ENCODE measurements at places on chromosomes 2 and 18. TPM values are rescaled to one million over a fixed set of nuclear protein-coding genes. Genes with fewer than 3 reads are reported as not detected.

Gene CD8A
- total RNA-seq = 3.2 TPM

Gene ZSWIM2
- total RNA-seq = not detected

Gene ERBB4
- not detected for total RNA-seq

Gene BBS5
- total RNA-seq = 1.8 TPM

Gene LBH
- 71.7 TPM for total RNA-seq

Gene HTR2B
- 1.2 TPM for total RNA-seq

Gene ATG4B
- 89.4 TPM for total RNA-seq

Gene RAB27B
- total RNA-seq = 3.4 TPM

Gene DES
- not detected for total RNA-seq

Gene GKN1
- total RNA-seq = not detected

Gene LNPK
- 37.4 TPM for total RNA-seq

Gene KIF3C
- total RNA-seq = 8.6 TPM

Gene ANAPC1
- total RNA-seq = 80.6 TPM

Gene DSG4
- total RNA-seq = not detected

Gene FAHD2B
- 22.0 TPM for total RNA-seq

Gene LMAN2L
- 7.0 TPM for total RNA-seq

Gene IL1R1
- 0.11 TPM for total RNA-seq

Gene SAG
- total RNA-seq = 0.34 TPM

Gene CRYGD
- total RNA-seq = not detected

Gene RAX
- not detected for total RNA-seq

Measured in T-helper 2 cell treated with Interferon-gamma antibody and Interleukin-4, amounts not matched to agents 100 ng/mL and 5 ng/mL, for 36 hours (primary cell).